ENCODE measurements at places on chromosomes 5 and 9. TPM values are rescaled to one million over a fixed set of nuclear protein-coding genes. Genes with fewer than 3 reads are reported as not detected.

The FUT7 gene
- total RNA-seq = not detected

- no peak for DNase-seq
Measured at GRCh38 chr5:5275211-5275610, 135.1 kb downstream of the ADAMTS16 start.

The WDR38 gene
- not detected for total RNA-seq

GRCh38 chr5:157106630-157107461, 2.0 kb downstream of the HAVCR2 start:
- DNase-seq = peak; percentile 38

- DNase-seq = no peak
Measured at GRCh38 chr5:35133186-35133585, 85.4 kb upstream of the AGXT2 start.

- no peak for DNase-seq
Measured at GRCh38 chr9:116543731-116544400, 143.2 kb upstream of the TRIM32 start.

DNA sequence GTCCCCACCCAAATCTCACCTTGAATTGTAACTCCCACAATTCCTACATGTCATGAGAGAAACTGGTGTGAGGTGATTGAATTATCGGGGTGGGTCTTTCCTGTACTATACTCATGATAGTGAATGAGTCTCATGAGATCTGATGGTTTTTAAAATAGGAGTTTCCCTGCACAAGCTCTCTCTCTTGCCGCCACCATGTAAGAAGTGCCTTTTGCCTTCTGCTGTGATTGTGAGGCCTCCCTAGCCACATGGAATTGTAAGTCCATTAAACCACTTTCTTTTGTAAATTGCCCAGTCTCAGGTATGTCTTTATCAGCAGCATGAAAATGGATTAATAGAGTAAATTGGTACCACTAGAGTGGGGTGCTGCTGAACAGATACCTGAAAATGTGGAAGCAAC, 140.9 kb downstream of the ARHGEF28 start:
- no peak for DNase-seq

DNA sequence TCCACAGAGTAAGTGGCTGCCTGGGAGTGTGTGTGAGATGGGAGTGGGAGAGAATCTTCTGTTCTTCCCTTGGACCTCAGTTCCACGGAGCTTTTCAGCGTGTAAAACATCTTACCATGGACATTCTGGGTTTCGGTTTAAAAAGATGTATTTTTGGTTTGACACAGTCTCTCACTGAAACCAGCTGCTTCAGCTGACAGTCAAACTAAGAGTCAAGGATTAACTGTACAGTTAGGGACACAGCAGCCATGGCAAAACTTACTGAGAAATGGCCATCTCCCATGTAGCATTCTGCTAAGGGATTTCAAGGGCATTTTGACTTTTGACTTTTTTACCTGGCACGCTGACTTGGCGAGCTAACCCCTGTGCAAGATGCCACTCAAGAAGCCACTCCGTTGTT, 93.8 kb upstream of the IL12B start:
- no peak for DNase-seq

DNA sequence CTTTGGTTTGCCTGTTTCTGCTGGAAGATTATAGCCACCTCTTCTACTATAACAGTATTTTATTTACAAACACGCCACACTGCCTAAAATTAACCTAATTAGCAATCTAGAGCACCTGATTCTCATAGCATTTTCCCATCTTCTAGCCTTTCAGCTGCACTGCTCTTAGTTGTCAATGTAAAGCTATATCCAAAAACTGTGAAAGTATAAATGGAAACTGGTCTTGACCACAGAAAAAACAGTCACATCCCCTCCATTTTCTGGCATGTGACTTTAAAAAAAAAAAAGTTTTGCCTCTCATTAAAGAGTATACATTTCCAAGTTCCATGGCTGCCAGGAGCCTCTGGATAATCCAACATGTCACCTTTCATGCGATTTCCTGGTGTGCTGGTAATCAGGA, 287.8 kb downstream of the DTWD2 start:
- DNase-seq = no peak

All from A172 (cell line).